H1 (cell line): ENCODE measurements at places on chromosomes 2 and 18. TPM values are rescaled to one million over a fixed set of nuclear protein-coding genes. Genes with fewer than 3 reads are reported as not detected.

GRCh38 chr2:218245214-218245613 lies 15.6 kb upstream of the GPBAR1 start:
- DNase-seq: no peak
- no peak overlapping the region for H3K27ac ChIP-seq
- peaks cover 38% of the 10 kb centered on the region for H3K36me3 ChIP-seq
- H3K27me3 ChIP-seq: no peaks in the 10 kb centered on the region
- no peak overlapping the region for H3K4me3 ChIP-seq
- H3K4me1 ChIP-seq: no peaks in the 10 kb centered on the region

GRCh38 chr2:10297959-10298531 lies 4.7 kb upstream of the HPCAL1 start:
- H3K4me3 ChIP-seq: no peak overlapping the region
- H3K27me3 ChIP-seq: no peaks in the 10 kb centered on the region
- DNase-seq: no peak
- H3K36me3 ChIP-seq: no peaks in the 10 kb centered on the region
- H3K4me1 ChIP-seq: no peaks in the 10 kb centered on the region
- H3K27ac ChIP-seq: no peak overlapping the region

DNA sequence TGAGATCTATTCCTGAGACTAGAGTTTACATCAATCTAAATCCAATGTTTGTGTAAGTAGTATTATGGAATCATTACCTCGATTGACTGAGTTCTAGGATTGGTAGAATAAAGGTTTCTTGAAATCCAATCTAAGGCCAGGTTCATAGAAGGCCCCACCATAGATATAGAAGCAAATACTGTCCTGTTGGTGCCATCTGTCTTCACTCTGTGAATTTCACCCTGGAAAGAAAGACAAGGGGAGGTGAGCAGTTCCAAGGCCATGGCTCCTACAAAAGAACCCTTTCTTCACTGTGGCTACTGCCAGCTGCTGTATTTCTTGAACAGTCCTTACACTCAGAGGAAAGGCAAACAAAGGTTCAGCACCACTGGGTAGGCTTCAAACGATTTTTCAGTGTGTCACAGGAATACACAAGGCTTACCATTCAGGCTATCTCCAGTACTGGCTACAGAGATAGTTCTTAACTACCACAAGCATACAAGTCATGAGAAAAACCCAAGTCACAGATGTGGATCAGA lies 137.0 kb downstream of the LRP2 start:
- no peaks in the 10 kb centered on the region for H3K27me3 ChIP-seq
- no peak for DNase-seq
- H3K27ac ChIP-seq: no peak overlapping the region
- no peak overlapping the region for H3K4me3 ChIP-seq

TBR1 gene
- total RNA-seq: not detected in 2 replicates

SEMA4C gene
- 67.3 and 74.3 TPM in 2 replicates for total RNA-seq

- no peak for DNase-seq
- no peaks in the 10 kb centered on the region for H3K36me3 ChIP-seq
- H3K27ac ChIP-seq: no peak overlapping the region
- peaks cover 2% of the 10 kb centered on the region for H3K4me1 ChIP-seq
These were observed 64.0 kb downstream of the RAB31 start for GRCh38 chr18:9771977-9772660.

GRCh38 chr2:27024188-27024587 lies 8.6 kb upstream of the TMEM214 start:
- H3K36me3 ChIP-seq: peaks cover 2% of the 10 kb centered on the region; the same call in 1 of the 2 replicates
- no peak overlapping the region for H3K27ac ChIP-seq
- peak; percentile 47 for DNase-seq
- no peak overlapping the region for H3K4me3 ChIP-seq

- no peaks in the 10 kb centered on the region for H3K4me1 ChIP-seq
- no peak overlapping the region for H3K27ac ChIP-seq
- H3K4me3 ChIP-seq: no peak overlapping the region
- DNase-seq: no peak
- H3K36me3 ChIP-seq: no peaks in the 10 kb centered on the region
These were observed 21.3 kb upstream of the CHST9 start for GRCh38 chr18:27206411-27206810.

- no peaks in the 10 kb centered on the region for H3K4me1 ChIP-seq
- no peak overlapping the region for H3K4me3 ChIP-seq
- no peaks in the 10 kb centered on the region for H3K27me3 ChIP-seq
- H3K27ac ChIP-seq: no peak overlapping the region
These were observed 78.9 kb downstream of the MEMO1 start for GRCh38 chr2:31931916-31932315.

- no peaks in the 10 kb centered on the region for H3K4me1 ChIP-seq
- no peak overlapping the region for H3K27ac ChIP-seq
- DNase-seq: no peak
- H3K36me3 ChIP-seq: no peaks in the 10 kb centered on the region
These were observed 970.2 kb upstream of the PIK3C3 start for GRCh38 chr18:40984856-40985255.

DNA sequence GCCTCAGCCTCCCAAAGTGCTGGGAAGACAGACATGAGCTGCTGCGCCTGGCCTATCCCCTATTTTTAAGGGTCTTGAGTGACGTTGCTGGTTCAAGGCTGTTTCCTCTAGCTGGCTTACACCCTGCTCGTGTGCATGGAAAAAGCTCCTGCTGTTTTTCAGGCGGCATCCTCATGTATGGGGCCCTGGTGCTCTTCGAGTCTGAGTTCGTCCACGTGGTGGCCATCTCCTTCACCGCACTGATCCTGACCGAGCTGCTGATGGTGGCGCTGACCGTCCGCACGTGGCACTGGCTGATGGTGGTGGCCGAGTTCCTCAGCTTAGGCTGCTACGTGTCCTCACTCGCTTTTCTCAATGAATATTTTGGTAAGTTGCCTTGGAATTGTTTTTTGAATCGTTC lies 22.0 kb upstream of the NFATC1 start:
- H3K27me3 ChIP-seq: no peaks in the 10 kb centered on the region
- no peak overlapping the region for H3K27ac ChIP-seq
- no peaks in the 10 kb centered on the region for H3K4me1 ChIP-seq
- H3K4me3 ChIP-seq: no peak overlapping the region
- H3K36me3 ChIP-seq: no peaks in the 10 kb centered on the region; the same call in 1 of the 2 replicates

DNA sequence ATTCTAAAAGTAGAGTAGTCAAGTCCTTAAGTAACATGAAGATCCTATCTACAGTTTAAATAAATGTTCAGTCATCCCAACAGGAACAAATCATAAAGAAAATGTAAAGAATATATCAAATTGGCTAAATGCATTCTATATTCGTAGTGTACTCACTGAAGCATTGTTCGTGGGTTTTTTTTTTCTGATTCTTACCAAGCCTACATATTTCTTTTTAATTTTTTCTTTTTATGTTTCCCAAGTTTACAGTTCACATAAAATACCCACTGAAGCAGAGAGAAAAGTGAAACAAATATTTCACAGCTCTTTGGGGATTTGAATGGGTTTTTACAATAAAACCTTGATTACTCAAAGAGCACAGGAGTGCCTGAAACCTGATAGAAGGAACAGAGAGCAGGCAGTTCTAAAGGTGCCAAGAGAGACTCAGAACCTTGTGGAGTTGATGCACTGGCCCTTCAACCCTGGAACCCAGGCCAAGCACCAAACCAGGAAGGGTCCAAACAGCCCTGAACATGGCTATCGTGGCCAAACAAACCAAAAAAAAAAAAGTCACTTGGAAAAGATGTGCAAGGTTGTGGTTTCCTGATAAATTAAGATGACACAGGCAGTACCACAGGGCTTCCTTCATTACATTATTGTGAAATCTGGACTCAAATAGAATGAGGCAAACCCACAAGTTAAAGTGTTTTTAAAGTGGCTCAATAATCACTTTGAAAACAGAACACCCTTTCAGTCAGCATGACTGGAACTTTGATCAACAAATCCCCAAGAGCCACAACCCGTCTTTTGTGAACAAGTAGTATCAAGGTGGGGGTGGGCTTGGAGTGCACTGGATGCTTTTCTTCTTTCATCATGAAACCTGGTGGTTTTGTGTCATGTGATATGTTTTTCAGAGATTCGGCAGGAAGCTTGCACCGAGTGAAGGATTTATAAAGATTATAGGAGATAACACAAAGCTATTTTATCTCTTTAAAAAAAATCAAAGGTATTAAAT lies 245.0 kb upstream of the FN1 start:
- no peaks in the 10 kb centered on the region for H3K27me3 ChIP-seq
- no peaks in the 10 kb centered on the region for H3K36me3 ChIP-seq
- no peak for DNase-seq

DNA sequence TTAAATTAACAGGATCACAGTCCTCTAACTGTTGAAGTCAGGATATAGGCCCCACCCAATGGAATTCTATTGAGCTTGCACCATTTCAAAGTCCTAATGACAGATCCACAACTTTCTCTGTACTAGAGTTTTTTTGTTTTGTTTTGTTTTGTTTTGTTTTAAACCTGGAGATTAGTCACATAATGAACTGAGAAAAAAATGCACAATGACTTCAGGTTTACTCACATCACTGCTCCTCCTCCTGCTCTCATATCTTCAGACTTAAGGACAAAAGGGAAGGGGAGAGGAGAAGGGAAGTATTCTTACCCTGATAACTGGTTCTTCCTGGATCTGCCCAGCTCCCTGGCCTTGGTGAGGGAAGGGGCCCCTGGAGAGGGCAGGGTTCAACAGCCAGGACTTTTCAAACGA lies 208.2 kb upstream of the EPHA4 start:
- no peaks in the 10 kb centered on the region for H3K27me3 ChIP-seq
- H3K27ac ChIP-seq: no peak overlapping the region
- H3K4me3 ChIP-seq: no peak overlapping the region
- 0 out of 2 replicates have a peak, but pooled peaks cover 2% of the 10 kb centered on the region for H3K4me1 ChIP-seq
- H3K36me3 ChIP-seq: no peaks in the 10 kb centered on the region
- no peak for DNase-seq

DNA sequence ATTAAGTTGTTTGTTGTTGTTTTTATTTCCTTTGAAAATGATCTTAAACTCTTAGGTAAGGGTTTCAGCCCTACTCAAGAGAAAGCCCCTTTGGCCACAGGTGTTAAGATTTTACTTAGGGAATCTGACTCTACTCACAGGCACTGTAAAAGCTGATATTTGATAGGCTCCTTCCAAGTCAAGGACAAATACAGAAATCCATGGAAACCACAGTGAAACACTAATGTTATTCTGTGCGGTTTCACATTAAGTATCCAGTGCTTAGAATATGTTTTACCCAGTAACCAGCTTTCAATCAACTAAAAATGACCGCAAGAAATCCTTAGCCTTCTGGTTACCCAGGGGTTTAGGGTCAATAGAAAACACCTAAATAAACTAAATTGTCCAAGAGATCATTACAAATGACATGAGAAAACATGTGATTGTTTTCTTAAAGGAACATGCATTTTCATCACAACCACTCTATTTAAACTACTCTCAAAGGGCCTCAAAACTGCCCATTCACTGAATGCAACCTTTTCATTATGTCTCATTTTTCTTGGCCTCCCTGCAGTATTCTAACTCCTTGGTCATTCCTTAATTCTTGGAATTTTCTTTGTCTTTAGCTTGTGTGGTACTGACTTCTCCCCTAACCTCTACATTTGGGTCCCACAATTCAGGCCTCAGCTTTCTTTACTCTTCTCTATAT lies 56.0 kb downstream of the CDH2 start:
- H3K36me3 ChIP-seq: no peaks in the 10 kb centered on the region
- no peaks in the 10 kb centered on the region for H3K27me3 ChIP-seq
- H3K27ac ChIP-seq: no peak overlapping the region
- no peak for DNase-seq
- H3K4me3 ChIP-seq: no peak overlapping the region

GREB1L gene
- total RNA-seq: 0.31 and 0.34 TPM in 2 replicates

DNA sequence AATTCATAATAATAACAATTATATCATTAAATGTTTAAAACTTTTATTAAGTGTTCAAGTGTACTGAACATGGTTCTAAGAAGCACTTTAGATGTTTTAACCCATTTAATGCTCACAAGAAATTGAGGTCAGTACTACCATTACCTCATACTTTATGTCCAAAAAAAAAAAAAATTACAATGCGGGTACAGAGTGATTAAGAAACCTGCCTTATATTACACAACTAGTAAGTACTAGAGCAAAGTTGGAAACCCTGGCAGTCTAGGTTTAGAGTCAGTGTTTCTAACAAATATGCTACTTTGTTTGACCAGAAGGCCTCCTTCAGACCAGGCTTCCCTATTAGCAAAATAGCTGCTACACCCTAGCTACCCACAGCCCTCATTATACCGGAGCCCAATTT lies 28.5 kb downstream of the PLEKHM3 start:
- H3K4me3 ChIP-seq: no peak overlapping the region
- H3K36me3 ChIP-seq: no peaks in the 10 kb centered on the region
- no peak overlapping the region for H3K27ac ChIP-seq
- DNase-seq: no peak
- H3K27me3 ChIP-seq: no peaks in the 10 kb centered on the region
- H3K4me1 ChIP-seq: no peaks in the 10 kb centered on the region

- no peak overlapping the region for H3K4me3 ChIP-seq
- no peaks in the 10 kb centered on the region; the same call in 1 of the 2 replicates for H3K27me3 ChIP-seq
- H3K4me1 ChIP-seq: no peaks in the 10 kb centered on the region; the same call in 1 of the 2 replicates
- no peaks in the 10 kb centered on the region for H3K36me3 ChIP-seq
These were observed 207.3 kb downstream of the HAUS1 start for GRCh38 chr18:46311491-46311890.

GRCh38 chr18:64271975-64272659 lies 123.2 kb upstream of the LINC00305 start:
- no peaks in the 10 kb centered on the region for H3K27me3 ChIP-seq
- H3K4me3 ChIP-seq: no peak overlapping the region
- H3K27ac ChIP-seq: peak overlapping the region; percentile 70
- peaks cover 3% of the 10 kb centered on the region for H3K4me1 ChIP-seq
- no peak for DNase-seq

DNA sequence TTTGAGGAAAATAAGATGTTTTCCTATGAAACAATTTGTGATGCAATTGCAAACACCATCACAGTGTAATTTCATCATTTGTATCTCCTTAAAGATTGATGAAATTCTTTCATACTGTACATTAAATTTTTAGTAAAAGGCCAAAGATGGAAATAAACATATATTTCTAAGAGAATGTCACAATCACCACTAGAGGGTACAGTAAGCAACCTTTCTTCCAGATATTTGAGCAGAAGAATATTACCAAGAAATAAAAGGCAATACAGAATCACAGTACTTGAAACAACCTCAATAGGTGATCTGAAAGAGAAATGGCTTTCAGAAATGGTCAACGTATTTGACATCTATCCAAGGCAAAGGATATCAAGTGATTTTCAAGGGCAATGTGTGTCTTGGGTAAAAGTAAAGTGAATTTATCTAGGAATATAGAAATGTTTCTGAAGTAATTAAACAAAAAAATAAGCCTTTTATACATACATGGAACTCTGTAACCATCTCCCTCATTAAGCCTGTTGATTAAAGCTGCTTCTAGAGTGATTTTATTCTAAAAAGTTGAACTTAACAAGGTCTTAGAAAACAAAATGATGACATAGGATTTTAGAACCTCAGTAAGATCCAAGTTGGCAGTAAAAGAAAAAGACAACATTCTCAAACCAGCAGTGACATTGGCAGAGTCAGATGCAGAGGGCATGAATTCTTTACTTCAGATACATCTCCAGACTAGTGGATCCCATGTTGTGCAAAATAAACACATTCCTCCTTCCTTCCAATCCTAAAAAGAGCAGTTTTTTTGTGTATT lies 90.3 kb upstream of the SESTD1 start:
- DNase-seq: no peak
- H3K27ac ChIP-seq: no peak overlapping the region
- no peaks in the 10 kb centered on the region for H3K4me1 ChIP-seq
- no peaks in the 10 kb centered on the region for H3K27me3 ChIP-seq
- no peak overlapping the region for H3K4me3 ChIP-seq

CD226 gene
- total RNA-seq: not detected in 2 replicates

ABCA12 gene
- total RNA-seq: not detected in 2 replicates
